CD4-positive, alpha-beta T cell treated with Interferon alpha-2 for 1 hour (primary cell): ENCODE measurements at places on chromosomes 16 and 17.

GRCh38 chr17:32936186-32936893 lies 8.4 kb downstream of the TMEM98 start:
- no peak for DNase-seq

- peak; percentile 14 for DNase-seq
These were observed 195.3 kb upstream of the RPL38 start for GRCh38 chr17:74008196-74008595.

DNA sequence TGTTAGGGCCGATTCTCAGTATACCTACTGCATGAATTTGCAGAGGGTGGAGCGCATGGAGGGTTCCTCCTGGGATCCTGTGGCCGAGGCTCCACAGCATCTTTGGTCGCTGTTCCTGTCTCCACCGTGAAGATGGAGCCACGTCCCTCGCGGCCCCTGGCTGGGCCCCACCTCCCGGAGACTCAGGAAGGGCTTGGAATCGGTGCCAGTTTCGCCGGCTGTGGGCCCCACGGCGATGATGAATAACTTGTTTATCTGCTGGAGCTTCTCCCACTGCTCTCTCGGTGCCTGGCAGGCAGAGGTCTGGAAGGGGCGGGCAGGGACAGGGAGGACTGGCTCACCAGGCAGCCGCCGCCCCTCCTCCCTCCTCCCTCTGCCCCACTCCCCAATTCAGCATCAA lies 8.1 kb downstream of the SLC5A11 start:
- no peak for DNase-seq

DNA sequence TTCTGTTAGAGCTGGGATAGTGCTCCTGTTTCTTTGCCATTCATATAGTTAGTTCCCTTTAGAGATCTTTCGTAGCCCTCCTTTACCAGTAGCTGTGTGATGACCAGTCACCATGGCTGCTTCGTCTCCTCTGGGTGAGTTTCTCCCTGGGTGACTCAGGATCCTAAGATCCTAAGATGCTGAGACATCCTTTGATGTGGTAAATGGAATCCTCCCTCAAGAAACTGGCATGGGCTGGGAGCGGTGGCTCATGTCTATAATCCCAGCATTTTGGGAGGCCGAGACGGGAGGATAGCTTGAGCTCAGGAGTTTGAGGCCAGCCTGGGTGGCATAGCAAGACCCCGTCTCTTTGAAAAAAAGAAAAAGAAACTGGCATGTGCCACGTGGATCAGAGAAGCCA lies 5.9 kb downstream of the PHAF1 start:
- no peak for DNase-seq
